ENCODE measurements at places on chromosomes 2 and 18.

GRCh38 chr2:109547280-109547679 is 66.5 kb downstream of the SEPTIN10 start:
- no peak for DNase-seq

- no peak for DNase-seq
Observed at GRCh38 chr2:64489081-64489751, 34.9 kb upstream of the AFTPH start.

GRCh38 chr2:101718993-101719571 is 21.6 kb downstream of the MAP4K4 start:
- DNase-seq = no peak

GRCh38 chr2:189022492-189022891 is 48.3 kb downstream of the COL3A1 start:
- peak; percentile 97 for DNase-seq

DNA sequence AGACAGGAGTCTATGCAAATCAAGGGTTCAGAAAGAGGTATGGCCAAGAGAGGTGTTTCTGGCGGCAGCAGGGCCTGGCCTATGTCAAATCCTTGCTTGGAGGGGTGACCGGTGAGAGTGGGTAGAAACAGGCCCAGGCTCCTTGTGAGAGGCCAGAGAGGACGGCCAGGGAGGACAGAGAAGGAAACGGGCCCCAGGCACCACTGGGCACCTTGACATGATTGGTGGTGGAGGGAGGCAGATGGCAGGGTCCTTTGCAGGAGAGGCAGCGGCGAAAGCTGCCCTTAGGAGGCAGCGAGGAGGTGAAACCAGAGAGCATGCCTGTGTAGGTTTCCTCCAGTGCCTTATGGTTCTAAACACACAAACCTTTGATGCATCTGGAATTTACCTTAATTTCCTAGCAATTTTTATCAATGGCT is 6.2 kb downstream of the RAMP1 start:
- DNase-seq = no peak

DNA sequence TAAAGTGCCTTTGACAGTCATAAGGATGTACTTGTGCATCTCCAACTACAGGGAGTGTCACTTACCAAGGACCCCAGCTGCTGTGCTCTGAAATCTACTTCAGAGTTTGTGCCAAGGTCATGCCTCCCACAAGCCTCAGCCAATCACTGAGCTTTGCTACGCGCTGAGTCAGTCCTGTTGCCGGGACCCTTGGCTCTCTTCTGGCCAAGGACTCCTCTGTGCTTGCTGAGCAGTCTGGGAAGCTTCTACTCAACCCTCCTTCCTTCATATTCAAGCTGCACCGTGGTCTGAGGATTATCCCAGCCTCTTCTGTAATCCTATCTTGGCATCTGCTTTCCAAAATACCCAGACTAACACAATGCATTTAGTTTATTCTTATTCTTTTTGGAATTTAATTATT is 398.9 kb upstream of the FANCL start:
- DNase-seq = no peak

DNA sequence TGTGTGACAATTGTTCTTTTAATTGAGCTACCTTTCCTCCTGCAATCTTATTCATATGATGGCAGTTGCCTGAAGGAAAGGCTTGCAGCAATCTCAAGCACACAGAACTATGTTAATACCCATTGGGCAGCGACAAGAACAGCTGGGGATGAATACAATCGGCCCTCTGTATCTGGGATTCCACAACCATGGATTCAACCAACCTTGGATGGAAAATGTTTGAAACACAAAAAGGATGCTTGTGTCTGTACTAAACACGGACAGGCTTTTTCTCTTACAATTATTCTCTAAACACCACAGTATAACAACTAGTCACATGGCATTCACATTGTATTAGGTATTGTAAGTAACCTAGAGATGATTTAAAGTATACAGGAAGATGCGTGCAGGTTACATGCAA is 256.1 kb upstream of the SIX2 start:
- DNase-seq = no peak

DNA sequence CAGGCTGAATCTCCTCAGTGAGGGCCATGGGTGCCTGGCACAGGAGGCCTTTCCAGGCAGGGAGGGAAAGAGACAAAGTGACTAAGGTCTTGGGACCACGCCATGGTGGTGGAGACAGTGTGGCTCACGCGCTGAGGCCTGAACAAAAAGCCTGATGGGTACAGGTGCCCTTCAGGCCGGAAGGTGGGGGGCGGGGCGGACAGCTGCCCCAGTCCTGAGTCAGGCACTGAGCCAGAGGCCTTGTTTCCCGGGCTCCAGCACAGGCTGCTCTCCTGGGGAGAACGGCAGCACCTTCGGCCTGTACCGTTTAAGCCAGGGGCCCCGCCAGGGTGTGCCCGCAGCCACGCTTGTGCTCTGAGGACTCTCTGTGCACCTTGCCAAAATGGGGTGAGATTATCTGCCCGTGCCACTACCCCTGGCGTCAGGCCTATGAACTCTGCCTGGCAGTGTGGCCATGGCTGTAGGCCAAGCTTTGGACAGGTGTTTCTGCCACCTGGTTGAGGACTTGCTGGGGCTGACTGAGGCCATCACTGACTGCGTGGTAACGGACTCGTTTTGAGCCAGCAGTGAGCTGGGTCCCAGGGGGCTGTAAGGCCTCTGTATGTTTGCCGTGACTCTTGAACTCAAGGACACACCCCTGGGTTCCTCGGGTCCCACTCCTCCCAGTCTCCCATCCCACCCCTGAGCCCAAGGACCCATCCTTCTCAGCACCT is 31.7 kb upstream of the DNMT3A start:
- DNase-seq = no peak

GRCh38 chr2:215367662-215368492 is 56.0 kb downstream of the ATIC start:
- DNase-seq = peak; percentile 53

DNA sequence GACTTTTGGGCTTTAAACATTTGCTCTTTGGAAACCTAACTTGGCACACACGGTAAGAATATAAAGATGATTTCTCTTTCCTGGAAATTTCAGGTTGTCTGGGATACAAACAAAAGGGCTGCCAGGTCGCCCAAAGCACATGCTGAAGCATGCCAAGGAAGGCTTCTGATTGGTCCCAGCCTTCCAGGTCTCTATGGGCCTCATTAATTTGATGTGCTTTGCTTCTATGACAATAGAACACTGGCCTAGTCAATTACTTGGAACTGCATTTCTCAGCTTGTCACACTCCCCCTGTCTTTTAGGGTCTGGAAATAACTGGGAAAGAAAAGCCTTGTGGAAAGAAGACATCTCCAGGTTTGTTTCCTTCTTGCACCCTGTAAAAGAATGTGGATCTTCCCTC is 228.9 kb downstream of the ADCYAP1 start:
- no peak for DNase-seq

- DNase-seq = no peak
Observed at GRCh38 chr2:11012131-11012693, 100.5 kb downstream of the KCNF1 start.

GRCh38 chr18:39494211-39494896 is 1928.8 kb upstream of the CELF4 start:
- no peak for DNase-seq

DNA sequence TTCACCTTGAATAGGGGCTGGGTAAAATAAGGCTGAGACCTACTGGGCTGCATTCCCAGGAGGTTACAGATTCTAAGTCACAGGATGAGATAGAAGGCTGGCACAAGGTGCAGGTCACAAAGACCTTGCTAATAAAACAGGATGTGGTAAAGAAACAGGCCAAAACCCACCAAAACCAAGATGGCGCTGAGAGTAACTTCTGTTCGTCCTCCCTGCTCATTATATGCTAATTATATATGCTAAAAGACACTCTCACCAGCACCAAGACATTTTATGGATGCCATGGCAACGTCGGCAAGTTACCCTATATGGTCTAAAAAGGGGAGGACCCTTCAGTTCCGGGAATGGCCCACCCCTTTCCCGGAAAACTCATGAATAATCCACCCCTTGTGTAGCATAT is 711.5 kb upstream of the KLHL29 start:
- DNase-seq = no peak

GRCh38 chr2:12705742-12706141 is 11.0 kb upstream of the TRIB2 start:
- DNase-seq = no peak

DNA sequence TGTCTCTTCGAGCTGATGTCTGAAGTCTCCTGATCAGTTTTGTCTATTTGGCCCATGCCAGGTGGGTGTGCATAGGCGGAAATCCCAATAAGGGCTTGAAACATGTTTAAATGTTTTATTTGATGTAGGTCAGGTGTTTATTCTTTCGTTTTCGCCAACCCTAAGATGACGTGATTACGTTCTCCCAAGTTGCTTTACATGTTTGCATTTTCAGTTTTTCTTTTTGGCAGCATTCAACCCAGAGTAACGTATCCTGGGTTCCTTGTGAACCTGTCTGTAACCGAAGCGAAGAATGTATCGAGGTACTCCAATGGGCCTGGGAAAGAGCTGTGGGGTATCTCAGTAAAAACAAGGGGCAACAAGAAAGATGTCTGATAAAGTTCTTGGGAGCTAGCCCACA is 3.1 kb downstream of the ALPK2 start:
- DNase-seq = no peak

GRCh38 chr2:145593991-145594614 is 1074.2 kb upstream of the ZEB2 start:
- DNase-seq = peak; percentile 75

DNA sequence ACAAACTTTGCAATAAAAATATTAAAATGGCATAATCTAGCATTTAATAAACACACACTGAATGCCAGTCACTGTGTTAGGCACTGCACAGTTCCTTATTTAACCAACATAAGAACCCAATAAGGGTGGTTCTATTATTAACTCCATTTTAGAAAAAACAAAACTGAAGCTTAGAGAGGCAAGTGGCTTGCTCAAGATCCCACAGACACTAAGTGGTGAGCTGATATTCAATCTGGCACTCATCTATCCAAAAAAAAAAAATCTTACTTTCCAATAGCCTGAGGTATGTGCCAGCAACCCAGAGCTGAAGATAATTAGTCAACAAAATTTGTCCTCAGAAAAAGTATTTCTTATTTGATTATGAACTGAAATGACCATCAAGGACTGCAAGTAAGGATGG is 799 bp downstream of the CYTIP start:
- no peak for DNase-seq

GRCh38 chr2:207463433-207463832 is 66.3 kb upstream of the CREB1 start:
- no peak for DNase-seq

DNA sequence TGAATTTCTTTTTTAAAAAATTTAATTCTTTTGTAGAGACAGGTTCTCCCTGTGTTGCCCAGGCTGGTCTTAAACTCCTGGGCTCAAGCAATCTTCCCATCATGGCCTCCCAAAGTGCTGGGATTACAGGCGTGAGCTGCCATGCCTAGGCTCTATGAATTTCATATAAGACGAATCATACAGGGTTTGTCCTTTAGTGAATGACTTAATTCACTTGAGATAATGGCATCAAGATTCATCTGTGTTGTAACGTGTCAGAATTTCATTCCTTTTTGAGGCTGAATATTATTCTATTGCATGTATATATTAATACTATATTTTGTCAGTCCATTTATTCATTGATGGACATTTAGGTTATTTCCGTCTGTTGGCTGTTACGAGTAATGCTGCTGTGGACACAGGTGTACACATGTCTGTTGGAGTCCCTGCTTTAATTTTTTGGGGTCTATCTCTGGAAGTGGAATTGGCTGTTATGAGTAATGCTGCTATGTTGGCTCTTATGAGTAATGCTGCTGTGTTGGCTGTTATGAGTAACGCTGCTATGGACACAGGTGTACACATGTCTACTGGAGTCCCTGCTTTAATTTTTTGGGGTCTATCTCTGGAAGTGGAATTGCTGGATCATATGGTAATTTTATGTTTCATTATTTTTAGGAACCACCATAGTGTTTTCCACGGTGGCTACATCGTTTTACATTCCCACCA is 210.6 kb downstream of the CAMKMT start:
- DNase-seq = no peak

- DNase-seq = no peak
Observed at GRCh38 chr2:63984606-63985359, 34.4 kb downstream of the VPS54 start.

- no peak for DNase-seq
Observed at GRCh38 chr2:190497428-190497827, 37.1 kb downstream of the NEMP2 start.

DNA sequence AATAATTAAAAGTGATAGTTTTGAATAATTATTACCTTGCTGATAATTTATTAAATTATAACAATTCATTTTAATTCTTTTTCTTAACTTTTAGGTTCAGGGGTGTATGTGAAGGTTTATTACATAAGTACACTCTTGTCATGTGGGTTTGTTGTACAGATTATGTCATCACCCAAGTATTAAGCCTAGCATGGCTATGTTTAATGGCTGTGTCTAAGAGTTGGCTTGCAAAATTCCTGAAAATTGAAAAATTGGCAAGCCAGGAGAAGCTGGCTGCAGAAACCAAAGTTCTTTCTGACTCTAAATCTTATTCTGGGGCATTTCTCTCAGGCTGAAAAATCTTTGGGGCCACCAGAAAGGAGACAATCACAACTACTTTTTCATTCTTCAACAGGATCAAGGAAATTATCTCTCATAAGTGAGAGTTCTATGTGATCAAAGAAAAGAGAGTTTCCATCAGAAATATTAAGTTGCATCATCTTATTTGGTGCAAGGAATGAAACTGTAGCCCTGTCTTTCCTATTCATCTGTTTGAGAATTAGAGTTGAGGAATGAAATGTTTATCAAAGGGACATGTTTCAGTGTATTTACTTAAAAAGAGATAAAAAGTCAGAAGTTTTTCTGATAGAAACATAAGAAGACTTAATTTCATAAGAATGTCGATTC is 412.1 kb upstream of the CDH2 start:
- peak; percentile 8 for DNase-seq

DNA sequence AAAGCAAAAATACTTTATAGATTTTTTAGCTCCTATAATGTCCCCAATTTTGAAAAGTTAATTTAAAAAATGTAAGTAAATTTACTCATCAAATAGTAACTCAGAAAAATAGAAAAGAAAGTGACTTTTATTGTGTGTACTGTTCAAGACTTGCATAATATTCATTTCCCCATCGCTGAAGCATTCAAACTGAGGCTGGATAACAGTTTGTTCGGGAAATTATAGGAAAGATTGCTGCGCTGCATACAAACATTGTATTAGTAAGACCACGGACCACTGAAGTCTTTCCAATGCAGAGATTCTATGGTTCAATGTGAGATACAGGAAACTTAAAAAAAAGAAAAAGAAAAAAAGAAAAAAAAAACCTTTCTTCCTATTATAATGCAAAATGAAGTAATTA is 10.4 kb downstream of the STK17B start:
- DNase-seq = no peak

- no peak for DNase-seq
Observed at GRCh38 chr2:233375490-233376314, 21.4 kb downstream of the DGKD start.

- DNase-seq = peak; percentile 55
Observed at GRCh38 chr2:238513346-238513745, 86.6 kb downstream of the ASB1 start.

DNA sequence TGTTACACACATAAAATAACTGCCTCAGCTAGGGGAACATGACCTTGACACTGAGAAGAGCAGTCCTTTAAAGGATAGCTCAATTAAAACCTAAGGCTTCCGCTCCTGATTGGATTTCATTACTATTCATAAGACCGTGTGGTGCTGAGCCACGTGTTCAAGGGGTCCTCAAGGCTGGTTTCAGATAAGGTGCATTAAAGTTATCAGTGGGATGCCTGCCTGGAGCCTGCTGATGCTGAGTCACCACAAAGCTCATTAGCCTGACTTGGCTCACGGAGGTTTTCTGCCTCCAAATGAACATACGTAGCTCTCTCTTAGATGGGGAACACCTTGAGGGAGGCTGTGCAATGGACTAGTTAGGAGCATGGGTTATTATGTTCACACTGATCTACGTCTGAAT is 518.9 kb downstream of the TDRD15 start:
- DNase-seq = no peak

Measured in fibroblast of gingiva (primary cell).